ENCODE measurements at places on chromosomes 4 and X.

DNA sequence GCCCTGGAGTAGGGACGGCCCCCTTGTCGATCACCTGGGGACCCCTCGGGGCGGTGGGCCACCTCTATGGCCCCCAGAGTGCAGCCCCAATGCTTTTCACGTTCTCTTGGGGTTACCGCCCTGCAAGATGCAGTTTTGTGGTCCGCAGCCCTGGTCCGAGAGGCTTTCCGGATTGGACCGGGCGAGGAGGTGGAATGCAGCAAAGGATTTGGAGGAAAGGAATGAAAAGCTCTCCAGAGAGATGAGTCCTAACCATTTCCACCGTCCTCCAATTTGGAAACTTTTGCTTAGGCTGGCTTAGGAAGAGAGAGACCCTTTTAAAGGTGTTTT, 601 bp downstream of the SLC25A43 start:
- no peak for DNase-seq

GRCh38 chr4:158481811-158482210, 39.9 kb upstream of the RXFP1 start:
- DNase-seq = no peak

DNA sequence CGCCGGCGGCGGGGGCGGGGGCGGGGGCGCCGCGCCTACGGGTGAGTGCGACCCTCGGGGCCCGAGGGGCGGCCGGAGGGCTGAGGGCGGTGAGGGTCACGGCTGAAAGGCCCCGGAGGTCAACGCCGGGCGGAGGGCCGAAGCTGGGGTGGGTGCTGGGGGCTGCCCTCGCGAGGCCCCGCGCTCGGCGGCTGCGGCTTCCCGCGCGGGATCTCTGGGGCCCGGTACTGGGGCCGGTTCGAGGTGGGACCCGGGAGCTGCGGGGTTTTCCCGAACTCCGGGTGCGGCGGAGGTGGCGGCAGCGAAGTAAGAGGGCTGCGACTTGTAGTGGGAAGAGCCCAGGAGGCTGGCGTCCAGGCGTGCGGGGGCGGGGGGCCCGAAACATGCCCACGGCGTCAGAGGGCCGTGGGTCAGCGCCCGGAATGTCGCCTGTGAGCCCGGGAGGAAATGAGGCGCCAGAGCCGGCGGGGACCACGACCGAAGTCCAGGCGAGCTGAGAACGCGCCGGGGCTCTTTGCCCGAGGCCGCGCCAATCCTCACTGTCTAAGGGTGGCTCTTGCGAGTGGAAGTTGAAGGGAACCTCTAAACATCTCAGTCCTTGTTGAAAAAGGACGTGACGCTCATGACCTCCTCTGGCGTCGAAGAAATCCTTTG, 407 bp downstream of the IL13RA1 start:
- DNase-seq = no peak

GRCh38 chrX:150365051-150365989, 2.2 kb downstream of the MAMLD1 start:
- peak; percentile 51 for DNase-seq

DNA sequence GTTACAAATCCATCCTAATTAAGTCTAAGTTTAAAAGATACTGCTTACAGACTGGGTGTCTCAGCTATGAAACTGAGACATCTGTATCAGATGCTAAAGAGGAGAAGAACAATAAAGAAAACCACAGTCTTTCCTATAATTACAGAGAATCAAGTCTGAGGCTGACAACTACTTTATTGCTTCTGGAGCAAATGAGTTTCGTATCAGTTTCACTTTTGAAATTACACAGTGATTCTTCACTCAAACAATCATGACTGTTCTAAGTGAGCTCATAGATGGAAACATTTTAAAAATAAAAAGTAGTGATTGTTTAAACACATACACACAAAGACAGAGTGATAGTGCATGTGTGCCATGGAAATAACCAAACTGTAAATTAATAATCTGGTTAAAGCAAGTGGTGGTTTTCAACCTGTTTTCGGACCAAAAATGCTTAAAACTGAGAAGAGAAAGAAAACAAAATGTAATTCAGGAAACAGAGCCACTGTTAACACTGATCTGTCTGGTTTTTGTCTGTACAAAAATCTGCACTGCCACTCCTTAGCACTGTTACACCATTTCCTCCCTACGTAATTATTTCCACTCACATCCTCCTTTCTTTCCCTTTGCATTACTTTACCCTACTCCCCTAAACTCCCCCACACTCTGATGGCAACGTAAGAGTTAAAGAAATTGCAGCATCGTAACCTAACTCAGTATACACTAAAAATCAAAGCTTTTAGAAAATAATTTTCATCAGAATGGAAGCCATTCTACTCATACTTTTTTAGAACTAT, 12.5 kb downstream of the RFC1 start:
- peak; percentile 91 for DNase-seq

DNA sequence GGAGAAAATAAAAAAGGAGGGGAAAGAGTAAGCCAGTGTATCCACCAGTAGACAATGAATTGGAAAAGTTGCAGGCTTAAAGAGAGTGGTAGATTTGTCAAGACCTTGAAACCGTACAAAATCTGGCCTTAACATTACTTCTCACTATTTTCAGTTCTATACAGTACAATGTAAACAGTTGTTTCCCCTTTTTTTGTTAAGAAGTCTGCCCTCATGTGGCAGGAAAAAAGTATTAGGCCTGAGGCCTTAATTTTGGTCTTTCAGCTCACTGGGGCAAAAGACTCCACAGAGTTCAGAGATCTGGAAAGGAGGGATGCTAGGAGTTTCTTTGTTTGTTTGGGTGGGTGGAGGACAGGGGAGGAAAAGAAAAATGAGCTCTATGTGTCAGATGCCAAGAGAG, 92.8 kb upstream of the CCDC160 start:
- DNase-seq = peak; percentile 25

DNA sequence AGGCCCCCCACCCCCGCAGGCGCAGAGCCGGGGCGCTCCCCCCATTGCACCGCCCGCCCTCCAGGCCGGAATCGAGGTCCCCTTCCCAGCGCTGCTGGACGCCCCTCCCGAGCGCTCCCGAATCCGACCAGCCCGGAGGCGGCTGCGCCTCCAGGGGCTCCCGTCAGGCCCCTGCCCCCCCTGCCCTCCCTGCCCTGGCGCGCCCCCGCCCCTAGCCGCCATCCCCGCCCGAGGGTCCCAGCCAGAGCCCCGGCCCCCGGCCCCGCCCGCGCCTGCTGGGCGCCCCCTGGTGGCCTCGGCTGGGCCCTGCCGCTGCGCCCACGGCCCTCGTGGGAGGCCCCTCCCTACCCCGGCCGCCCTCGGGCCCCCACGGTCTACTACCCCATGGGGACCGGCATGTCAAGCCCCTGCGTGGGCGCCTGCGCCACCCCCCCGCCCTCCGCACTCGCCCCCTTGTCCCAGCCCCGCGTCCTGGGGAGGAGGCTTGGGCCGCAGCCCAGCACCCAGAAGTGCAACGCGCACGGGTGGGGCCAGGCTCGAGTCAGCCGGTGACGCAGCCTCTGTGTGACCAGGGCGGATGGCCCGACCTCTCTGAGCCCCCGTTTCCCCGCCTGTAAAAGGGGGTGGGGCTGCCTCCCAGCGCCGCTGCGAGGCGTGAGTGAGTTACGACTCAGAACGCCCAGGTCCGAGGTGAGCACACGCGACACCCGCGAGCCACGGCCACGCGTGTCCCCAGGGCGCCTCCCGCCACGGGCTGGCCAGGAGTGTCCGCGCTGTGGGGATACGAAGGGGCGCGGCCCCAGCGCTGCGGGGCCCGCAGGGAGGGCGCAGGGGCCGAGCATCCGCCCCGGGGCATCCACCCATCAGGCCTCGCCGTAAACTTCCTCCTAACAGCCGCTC, 104.9 kb downstream of the FAM53A start:
- DNase-seq = peak; percentile 61
